Daoy (cell line): ENCODE measurements at places on chromosomes 1 and 21. TPM values are rescaled to one million over a fixed set of nuclear protein-coding genes. Genes with fewer than 3 reads are reported as not detected.

DNA sequence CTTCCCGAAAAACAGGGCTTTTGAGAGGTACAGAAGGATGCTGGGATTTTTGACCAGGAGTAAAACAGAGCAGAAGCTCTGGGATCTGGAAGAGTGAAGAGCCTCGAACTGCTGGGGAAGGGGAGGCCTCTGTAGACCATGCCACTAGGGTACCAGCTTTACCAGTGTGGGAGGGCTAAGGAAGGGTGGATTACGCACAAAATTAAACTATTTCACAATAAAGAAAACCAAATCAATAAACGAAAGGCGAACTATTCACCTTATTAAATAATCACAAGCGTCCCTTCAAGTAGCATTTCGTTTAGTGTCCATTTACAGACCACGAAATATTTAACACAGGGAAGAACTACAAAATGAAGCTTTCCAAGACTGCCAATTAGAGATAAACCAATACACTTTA is 723 bp downstream of the CZIB start:
- no peak for DNase-seq

CDK18 gene
- total RNA-seq: 0.60 and 0.80 TPM in 2 replicates

LCE1D gene
- total RNA-seq: not detected in 2 replicates

GRCh38 chr1:65308781-65309303 is 501 bp upstream of the DNAJC6 start:
- DNase-seq: no peak

VCAM1 gene
- 58.1 and 81.5 TPM in 2 replicates for total RNA-seq

DNA sequence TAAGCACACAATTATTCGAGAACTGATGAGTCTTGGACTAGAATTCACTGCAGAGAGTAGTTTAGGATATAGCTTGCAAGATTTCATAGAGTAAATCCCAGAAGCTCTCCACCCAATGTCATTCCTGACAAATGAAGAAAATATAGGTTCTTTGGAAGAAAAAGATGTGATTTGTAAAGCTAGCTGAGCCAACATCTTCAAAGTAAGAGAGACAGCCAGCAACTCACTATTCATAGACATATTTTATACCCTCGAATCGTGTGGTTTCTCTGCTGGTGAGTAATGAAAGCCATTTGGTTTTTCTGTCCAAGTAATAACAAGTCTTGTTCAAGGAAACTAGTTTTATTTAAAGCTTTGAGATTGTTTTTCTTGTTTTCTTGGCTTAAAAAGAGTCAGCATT is 165.7 kb upstream of the SYT6 start:
- DNase-seq: peak; percentile 55

- DNase-seq: peak; percentile 63
Measured at GRCh38 chr1:97340951-97341350, 579.9 kb downstream of the DPYD start.

DNA sequence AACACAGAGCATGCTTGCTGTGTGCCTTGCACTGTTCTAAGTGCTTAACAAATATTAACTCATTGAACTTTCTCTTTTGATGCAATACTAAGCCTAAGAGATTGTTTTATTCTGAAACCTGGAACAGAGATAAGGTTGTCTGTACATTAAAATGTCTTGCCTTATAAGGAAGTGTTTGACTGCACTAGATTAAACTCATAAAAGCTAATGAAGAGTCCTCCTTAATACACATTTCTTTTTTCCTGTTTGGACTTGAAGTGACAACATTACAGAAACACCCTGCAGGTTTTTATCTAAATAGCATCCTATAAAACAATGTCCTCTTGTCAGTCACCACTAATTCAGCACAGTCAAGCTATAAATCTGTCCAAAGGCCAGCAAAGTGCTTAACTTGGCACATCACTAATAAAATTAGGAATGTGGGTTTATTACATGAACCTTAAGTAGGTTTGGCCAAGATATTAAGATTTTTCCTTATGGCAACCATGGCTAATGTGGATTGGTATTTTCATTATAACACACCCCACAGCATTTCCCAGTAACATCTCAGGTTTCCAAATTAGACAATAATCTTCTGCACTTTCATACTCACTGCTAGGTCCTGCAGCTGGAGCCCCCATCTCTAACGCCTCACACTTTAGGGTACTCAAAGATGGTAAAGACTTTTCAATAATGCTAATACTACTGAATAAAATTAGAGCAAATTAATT is 389.7 kb downstream of the LMO4 start:
- DNase-seq: no peak

GRCh38 chr1:95384567-95384966 is 150.6 kb downstream of the RWDD3 start:
- DNase-seq: no peak

OPRD1 gene
- 0.21 and 0.34 TPM in 2 replicates for total RNA-seq

DNA sequence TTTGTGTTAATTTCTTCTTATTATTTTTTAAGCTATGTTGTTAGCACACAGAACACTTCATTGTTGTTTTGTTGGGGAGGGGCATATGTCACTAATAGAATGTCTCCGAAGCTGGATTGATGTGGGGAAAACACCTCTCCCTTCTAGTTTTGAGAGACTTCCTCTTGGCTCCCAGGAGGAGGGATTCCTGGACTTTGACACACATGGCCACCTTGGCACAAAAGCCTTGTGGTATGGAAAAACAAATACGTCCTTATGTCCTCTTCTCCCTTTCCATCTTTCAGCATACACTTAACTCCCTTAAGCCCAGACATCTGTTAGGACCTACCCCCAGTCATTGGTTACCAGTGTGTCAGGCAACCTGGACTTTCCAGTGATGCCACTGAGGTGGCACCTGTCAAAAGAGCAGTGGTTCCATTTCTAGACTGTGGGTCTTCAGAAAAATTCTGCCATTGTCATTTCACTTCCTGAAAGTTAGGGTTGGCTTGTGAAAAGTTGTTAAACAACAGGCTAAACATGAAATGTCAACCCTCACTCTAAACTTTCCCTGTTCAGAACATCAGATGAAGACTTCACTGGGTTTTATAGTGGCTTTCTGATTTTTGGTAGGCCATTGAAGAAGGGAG is 12.5 kb upstream of the ABCB10 start:
- DNase-seq: no peak

TMPRSS3 gene
- total RNA-seq: 8.7 TPM in 1 of 2 replicates, not detected in the other

DNA sequence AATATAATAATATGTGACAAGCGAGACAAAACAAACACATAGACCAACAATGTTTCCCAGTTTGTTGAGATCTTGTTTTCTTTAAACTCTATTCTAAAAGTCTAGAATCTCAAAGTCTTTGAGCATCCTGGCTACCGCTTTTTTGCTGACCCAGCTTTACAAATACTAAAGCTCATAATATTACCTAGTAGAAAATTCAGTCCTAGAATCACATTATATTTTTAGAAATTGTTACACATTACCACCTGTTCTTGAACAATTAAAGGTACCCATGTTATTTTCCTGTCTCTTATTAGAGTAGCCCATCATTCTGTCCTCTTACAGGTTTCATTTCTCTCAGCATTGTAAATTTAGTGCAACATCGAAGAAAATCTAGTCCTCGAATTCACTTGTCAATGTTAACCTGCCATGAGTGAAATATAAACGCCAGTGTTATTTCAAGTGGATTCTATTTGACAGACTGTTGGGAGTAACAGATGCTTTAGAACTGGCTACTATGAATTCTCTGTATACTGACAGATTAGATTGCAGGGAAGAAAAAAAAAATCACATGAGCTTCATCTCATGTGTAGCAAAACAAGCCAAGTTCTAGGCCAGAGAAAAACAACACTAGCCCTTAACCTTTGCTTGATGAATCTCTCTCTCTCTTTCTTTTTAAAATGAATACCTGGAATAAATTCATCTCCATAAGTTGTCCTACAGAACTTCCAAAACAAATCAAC is 851.2 kb upstream of the ADAMTS5 start:
- DNase-seq: no peak

HSD3B2 gene
- total RNA-seq: not detected in 2 replicates

DNA sequence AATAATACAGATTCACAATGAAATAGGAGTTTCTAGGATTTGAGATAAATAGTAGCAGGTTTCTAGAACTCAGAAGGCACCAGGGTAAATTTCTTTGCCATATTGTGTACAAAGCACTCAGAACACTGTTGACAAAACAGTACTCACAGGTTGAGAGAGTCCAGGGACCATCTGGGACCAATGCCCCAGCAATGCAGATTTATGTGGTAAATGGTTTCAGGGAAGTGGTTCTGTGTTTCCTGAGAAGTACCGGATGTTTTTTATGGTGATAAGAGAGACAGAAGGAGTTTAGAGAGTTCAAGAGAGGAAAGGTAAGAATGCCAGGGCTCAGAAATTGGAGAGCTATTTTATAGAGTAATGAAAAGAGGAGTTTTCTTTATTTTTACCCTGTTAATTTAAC is 29.6 kb upstream of the DIPK1A start:
- DNase-seq: no peak

GRCh38 chr1:99018313-99018712 is 13.7 kb upstream of the PLPPR5 start:
- DNase-seq: no peak

RBM34 gene
- total RNA-seq: 143 and 261 TPM in 2 replicates

- DNase-seq: no peak
Measured at GRCh38 chr1:182050481-182051448, 10.7 kb downstream of the ZNF648 start.

DNA sequence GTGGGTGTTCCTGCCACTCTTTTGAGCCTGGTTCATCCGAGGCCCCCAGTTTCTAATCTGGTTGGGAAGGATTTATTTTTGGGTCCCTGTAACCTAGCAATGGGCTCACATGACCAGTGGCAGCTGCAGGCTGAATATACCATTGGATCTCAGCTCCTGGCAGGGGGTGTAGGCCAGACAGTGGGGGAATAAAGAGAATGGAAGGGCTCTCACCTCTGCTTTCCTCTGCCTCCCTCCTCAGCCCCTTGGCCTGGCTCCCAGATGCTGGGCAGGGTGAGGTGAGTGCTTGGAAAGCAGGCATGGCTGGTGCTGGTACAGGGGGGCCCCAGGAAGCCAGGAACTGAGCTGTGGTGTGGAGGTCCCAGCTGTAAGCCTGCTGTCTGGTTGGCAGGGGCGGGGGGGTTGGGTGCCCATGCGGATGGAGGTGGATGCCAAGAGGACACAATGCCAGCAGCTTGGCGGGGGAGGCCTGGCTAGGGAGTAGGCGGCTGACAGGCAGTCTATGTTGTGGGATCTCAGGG is 3.6 kb upstream of the GPR61 start:
- no peak for DNase-seq

SPRR4 gene
- total RNA-seq: not detected in 2 replicates

- no peak for DNase-seq
Measured at GRCh38 chr1:24779689-24780464, 34.6 kb downstream of the CLIC4 start.

- peak; percentile 97 for DNase-seq
Measured at GRCh38 chr1:36306902-36307456, 811 bp downstream of the SH3D21 start.

DNA sequence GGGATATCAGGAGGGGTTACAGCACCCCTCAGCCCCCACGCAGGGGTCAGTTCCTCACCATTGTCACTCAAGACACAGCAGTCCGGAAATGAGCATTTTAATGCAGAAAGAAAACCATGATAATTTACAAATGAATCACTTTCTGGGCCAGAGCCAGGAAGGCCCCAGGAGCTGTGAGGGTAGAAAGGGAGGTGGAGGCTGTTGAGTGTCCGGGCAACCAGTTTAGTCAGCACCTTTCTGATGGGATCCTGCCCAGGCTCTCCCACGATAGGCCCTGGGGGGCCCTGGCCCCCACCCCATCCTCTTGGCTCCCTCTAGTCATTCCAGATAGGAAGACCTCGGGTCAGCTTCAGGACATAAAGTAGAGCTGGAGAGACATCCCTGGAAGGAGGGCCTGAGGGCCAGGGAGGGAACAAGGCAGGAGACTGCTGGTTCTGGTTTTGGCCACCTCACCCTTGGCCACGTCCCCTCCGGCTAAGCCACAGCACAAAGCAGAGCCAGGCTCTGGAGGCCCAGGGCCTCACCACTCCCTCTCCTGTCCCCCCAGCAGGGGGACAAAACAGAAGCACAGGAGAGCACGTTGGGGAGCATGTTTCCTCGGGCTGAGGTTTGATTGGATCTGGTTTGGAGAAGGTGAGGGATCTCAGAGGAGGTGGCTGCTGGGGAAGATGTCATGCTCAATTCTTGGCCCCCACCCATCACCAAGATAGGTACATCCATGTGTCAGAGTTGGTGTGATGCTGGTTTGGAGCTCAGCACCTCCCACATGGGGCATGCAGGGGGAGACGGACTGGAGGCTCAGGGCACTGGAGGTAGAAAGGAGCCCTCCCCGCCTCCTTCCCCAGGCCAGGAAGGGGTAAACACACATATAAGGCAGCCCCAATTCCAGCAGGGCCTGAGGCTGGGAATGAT is 20.6 kb downstream of the ETNK2 start:
- peak; percentile 92 for DNase-seq

C1orf87 gene
- total RNA-seq: not detected in 2 replicates

PRAMEF2 gene
- not detected in 2 replicates for total RNA-seq

DNA sequence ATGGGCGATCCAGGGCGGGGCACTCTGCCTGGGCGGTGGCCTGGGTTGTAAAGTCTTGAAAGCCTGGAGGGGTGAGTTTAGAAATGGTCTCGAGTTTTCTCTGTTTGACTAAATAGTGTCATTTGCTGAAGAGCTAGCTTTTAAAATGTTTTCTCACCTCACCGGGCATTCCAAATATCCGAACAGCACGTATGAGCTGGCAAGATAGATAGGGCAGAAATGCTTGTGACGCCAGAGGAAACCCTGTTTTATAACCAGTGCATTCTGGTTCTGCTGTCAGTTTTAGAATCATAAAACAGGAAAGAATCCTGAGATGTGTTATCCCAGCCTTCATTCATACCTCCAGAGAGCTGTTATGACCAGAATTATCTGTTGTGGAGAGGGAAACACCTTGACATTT is 725 bp downstream of the RTCA start:
- no peak for DNase-seq

DNA sequence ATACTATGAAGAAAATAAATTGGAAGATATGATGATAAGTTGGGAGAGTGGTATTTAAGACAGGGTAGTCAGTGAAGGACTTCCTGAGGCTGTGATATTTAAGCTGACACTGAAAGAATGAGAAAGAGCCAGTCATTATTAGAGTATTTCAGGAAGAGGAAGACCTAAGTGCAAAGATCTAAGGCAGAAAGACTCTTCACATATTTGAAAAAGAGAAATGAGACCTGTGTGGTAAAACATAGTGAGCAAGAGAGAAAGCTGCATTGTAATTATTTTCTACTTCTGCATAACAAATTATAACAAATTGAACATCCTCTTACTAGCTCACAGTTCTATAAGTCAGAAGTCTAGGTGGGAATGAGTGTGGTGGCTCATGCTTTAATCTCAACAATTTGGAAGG is 34.6 kb upstream of the DOCK7 start:
- DNase-seq: no peak

GRCh38 chr1:113401067-113401466 is 10.8 kb downstream of the MAGI3 start:
- no peak for DNase-seq
